Fibroblast of the aortic adventitia (primary cell): ENCODE measurements at places on chromosomes 16 and 17. TPM values are rescaled to one million over a fixed set of nuclear protein-coding genes. Genes with fewer than 3 reads are reported as not detected.

MT3 gene
- total RNA-seq = not detected in 2 replicates

SMPD3 gene
- total RNA-seq = not detected in 2 replicates

TIGD7 gene
- 1.9 and 6.4 TPM in 2 replicates for total RNA-seq

OR4D1 gene
- total RNA-seq = not detected in 2 replicates

GRCh38 chr17:67557052-67557845, 160.5 kb upstream of the NOL11 start:
- DNase-seq = no peak

GRCh38 chr17:4750606-4751005, 10.9 kb upstream of the CXCL16 start:
- DNase-seq = no peak

- no peak for DNase-seq
These were observed 73.0 kb upstream of the FOXF1 start for GRCh38 chr16:86437348-86437747.

- DNase-seq = no peak
These were observed 250.3 kb upstream of the CDH11 start for GRCh38 chr16:65372171-65372570.

DNA sequence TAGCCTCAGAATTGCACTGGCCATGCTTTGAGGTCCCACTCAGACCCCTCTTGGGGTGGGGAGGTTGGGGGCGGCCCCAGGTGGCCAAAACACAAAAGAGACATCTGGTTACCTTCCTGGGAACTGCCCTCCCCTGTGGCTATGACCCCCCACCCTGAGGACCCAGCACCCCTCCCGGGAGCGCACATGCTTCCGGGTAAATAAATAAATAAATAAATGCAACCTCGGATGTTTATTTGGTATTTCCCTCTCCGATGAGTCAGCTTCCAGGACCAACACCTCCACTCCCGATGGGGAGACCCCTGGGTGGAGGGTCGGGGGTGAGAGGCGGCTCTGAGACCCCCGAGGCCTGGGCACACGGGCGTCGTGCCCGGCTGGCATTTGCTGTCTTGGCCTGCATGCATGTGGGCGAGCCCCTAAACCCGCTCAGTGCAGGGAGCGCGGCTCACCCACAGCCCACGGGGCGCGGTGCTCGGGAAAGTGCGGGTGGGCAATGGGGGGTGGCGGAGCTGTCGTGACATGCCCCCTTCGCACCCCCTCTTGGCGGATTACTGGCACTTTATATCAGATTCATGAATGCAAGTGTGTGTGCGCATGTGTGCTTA, 84.3 kb upstream of the CREBBP start:
- no peak for DNase-seq

DNA sequence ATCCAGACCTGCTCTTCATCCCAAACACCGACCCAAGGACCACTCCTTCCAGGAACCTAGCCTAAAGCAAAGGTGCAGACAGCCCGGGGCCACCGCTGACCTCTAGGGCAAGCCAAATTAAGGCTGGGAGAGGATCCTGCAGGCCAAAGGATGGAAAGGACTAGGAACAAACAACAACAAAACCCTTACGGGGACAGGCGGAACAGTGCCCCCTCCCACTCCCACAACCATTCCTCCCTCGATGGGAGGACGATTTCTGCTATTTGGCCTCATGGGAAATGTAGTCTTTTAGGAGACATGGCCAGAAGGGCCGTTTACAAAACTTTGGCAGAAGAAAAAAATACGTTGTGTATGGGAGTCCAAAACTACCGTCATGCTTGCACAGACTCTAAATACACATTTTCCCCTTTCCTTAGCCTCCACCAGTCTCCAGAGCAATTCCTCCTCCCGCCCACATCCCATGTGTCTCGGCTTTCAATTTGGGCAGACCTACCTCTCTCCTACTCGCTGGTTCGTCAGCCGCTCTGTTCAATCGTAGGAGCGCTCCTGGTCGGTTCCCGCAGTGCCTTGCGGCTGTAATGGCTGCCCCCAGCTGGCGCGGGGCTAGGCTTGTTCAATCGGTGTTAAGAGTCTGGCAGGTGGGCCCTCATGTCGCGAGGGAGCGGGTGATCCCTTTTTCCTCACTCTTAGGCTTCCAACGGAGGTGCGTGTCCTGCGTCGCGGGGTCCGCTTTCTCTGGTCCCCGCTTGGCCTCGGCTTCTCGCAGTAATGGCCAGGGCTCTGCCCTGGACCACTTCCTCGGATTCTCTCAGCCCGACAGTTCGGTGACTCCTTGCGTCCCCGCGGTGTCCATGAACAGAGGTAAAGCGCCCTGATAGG, at the start of gene ERAL1:
Gene ERAL1 (plus strand): TSS at position 560 of the 879 bp plus-strand sequence. CDS start 19 bp downstream, at position 579.
- peak; percentile 86 for DNase-seq

DNA sequence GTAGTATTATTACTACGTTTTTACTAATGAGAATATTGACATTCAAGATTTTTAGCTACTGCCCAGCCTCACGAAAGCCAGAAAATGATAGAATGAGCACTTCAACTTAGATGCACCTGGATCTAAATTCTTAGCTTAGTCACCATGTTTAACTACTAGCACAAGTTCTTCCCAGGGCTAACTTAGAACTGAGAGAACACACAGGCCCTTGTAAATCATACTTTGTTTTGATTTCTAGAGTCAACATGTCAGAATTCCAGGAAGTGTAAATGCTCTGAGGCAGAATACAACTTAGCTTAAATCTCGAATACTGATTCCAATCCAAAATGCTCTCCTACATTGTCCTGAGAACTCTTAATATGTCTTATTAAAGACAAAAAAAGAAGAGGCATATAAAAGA, 6.8 kb upstream of the ACSM1 start:
- DNase-seq = no peak

DNA sequence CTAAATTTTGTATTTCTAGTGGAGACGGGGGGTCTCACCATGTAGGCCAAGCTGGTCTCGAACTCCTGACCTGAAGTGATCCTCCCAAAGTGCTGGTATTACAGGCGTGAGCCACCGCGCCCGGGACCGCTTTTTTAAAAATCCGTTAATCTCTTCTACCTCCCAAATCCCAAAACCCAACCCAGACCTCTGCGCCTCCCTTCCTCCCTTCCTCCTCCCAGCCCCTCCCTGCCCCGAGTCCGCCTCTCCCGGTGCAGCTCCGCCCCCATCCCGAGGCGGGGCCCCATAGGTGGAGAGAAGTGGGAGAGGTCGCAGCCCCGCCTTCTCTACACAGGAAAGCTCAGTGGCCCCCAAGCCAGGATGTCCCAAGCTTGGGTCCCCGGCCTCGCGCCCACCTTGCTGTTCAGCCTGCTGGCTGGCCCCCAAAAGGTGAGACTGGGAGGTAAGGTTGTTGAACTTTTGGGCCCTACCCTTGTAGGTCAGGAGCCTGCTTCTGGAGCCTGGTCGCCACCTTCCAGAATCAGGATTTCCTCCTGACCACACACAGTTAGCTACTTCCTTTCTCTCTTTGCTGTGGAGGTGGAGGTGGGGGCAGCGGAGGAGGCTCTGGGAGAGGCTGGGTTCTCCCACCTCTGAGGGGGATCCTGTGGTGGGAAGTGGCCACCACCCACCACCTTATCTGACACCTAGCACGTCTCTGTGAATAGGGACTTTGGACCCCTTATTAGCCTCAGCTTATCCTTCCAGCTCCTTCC, at the start of gene TMEM92:
Gene TMEM92 (plus strand): TSS at position 325 of the 755 bp plus-strand sequence. CDS start 36 bp downstream, at position 361.
- DNase-seq = no peak

- no peak for DNase-seq
These were observed 4.3 kb downstream of the KLHL36 start for GRCh38 chr16:84652566-84652965.

- DNase-seq = no peak
These were observed 58.9 kb downstream of the CDH11 start for GRCh38 chr16:65062736-65063583.

- DNase-seq = no peak
These were observed 18.8 kb downstream of the TCF25 start for GRCh38 chr16:89892055-89892630.

GRCh38 chr16:16004314-16004749, 54.9 kb downstream of the ABCC1 start:
- DNase-seq = peak; percentile 87
